ENCODE measurements at places on chromosomes 7 and 10.
A peak's percentile ranks its signal among the peaks of the same experiment; 100 is the strongest.

DNA sequence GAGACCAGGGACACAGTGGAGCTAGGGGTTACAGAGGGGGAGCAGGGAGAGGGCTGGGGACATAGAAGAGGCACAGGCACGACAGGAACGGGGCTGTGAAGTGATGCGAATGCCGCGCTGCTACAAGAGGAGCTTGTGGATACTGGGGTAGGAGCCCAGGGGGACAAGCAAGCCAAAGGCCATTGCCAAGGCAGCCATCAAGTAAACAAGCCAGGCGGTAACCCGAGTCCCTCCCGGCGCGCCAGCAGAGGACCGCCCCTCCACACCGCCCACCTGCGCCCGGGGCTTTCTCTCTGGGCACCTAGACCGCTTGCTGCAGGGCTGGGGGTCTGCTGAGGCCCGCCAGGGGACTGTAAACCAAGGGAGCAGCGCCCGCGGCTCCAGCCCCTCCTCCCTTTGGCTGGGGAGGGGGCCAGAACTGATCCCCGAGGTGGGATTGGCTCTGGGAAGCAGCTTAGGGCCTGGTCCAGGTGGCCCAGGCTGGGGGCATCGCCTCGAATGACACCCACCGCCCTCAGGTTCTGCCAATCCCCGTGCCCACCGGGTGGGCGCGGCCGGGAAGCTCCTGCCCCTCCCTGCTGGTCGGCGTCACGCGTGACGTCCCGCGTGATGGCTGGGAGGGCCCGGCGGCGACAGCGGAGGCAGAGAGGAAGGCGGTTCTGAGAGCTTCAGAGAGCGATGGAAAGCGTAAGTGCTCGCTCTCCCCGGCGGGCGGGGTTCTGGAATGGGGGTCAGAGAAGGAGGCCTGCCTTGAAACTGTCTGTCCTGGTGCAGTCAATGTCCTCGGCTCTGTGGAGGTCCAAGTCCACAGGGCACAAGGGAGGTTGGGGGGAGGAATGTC lies 982 bp downstream of the SFXN3 start:
- peak; percentile 53 for DNase-seq

GRCh38 chr7:106615808-106616707 lies 44.9 kb downstream of the CCDC71L start:
- DNase-seq: no peak

- no peak for DNase-seq
Measured at GRCh38 chr7:30503274-30504212, 1.1 kb downstream of the GGCT start.

GRCh38 chr7:106345421-106346166 lies 60.8 kb upstream of the NAMPT start:
- DNase-seq: no peak

GRCh38 chr7:51973071-51973470 lies 656.5 kb upstream of the COBL start:
- no peak for DNase-seq

GRCh38 chr7:24457219-24457558 lies 116.1 kb upstream of the PALS2 start:
- DNase-seq: no peak

- DNase-seq: no peak
Measured at GRCh38 chr7:157937406-157937805, 600.6 kb downstream of the DNAJB6 start.

- no peak for DNase-seq
Measured at GRCh38 chr7:121608785-121609184, 212.7 kb upstream of the FAM3C start.

DNA sequence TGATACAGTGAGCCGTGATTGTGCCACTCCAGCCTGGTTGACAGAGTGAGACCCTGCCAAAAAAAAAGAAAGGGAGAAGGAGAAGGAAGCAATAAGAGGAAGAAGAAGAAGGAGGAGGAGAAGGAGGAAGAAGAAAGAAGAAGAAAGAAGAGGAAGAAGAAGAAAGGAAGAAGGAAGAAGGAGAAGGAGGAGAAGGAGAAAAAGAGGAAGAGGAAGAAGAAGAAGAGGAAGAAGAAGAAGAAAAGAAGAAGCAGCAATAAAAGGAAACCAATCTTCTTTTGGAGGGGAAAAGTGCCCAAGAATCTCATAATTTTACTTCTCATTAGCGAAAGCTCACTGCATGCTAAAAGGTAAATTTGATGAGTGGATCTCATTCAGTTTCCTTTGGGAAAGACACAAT lies 85.7 kb upstream of the GLCCI1 start:
- no peak for DNase-seq

DNA sequence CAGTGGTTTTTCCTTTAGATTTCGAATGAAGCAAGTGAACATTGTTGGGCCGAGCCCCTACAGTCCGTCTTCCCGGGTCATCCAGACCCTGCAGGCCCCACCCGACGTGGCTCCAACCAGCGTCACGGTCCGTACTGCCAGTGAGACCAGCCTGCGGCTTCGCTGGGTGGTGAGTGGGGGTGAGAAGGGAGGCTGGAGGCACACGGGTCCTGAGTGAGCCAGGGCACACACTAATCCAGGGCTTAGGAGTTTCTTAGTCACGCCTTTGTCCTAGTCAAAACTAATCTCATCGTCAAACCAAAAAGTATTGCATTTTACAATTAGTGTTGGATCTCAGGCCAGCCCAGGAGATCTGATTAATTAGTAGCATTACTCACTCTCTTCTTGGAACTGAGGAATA lies 568.8 kb upstream of the FOXK1 start:
- DNase-seq: no peak
